Cardiac muscle cell (in vitro differentiated cells and primary cell): ENCODE measurements at places on chromosomes 13 and 19.

DNA sequence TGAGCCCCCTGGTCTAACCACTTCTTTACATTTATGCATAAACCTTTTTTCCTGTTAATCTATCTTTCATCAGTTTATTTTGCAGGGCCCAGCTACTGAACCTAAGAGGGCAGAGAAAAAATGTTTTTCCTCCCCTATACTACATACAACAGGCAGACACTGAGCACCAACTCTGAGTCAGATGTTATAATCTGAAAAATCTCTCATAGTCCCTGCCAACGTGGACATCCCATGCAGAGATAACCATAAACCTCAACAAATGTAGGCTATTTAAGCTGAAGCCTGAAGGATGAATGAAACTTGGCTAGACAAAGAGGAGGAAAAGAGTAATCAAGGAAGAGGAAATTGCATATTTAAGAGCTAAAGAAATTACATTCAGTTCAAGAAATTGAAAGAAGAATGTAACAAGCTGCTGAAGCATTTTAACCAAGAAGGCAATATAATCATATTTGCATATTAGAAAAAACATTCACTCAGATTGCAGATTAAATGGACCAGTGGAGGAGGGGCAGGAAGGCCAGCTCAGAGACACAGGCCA, 2.6 kb downstream of the NEK3 start:
- DNase-seq, result peak; percentile 32

GRCh38 chr19:42343344-42344110, 18.1 kb downstream of the MEGF8 start:
- DNase-seq, result no peak

DNA sequence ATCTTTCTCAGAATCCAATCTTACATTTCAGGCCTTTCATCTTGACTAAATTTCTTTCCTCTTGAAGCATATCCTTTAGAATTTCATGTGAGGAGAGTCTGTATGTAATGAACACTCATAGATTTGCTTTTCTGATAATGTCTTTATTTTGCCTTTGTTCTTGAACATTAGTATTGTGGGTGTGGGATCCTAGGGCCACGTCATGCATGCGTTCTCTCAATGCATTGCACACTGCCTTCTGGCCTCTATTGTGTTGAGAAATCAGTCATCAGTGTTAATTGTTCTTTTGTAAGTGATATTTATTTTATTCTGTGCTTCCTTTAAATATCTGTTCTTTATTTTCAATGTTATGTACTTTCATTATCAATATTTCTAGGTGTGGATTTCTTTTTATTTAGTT, 364.9 kb downstream of the OXGR1 start:
- DNase-seq, result no peak

- DNase-seq, result no peak
Observed at GRCh38 chr19:13830741-13831536, 35.7 kb downstream of the ZSWIM4 start.

DNA sequence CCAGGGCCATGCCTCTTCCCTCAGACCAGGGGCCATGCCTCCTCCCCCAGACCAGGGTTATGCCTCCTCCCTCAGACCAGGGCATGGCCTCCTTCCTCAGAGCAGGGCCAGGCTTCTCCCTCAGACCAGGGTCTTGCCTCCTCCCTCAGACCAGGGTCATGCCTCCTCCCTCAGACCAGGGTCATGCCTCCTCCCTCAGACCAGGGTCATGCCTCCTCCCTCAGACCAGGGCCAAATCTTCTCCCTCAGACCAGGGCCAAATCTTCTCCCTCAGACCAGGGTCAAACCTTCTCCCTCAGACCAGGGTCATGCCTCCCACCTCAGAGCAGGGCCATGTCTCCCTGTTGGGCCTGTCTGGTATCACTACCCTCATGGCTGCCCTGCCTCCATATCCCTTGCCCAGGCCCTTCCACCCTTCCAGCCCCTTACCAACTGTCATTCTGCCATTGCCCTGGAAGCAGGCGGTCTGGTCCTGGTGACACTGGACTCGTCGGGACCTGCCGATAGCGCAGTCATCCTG, 4.2 kb downstream of the LYPD5 start:
- no peak for DNase-seq

DNA sequence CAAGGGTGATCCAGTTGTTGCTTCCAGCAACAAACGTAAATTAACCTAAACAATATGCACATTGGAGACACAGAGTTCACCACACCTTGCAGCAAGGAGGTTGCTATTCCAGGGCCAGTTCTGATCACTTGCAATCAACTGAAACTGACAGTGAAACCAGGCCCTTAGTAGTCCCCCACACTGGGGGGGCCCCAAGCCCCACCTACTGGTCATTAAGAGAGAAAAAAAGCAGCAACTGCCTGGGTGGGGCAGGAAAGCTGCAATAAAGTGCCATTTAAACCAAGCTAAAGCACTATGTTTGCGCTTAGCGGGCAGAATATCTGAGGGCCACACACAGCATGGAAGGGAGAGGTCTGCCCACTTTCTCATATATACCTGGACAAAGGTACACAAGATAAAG, 51.5 kb downstream of the ATP7B start:
- no peak for DNase-seq

- DNase-seq, result no peak
Observed at GRCh38 chr13:69300131-69300530, 807.5 kb upstream of the ATXN8OS start.

GRCh38 chr13:35736876-35737275, 260.4 kb upstream of the MAB21L1 start:
- no peak for DNase-seq

- no peak for DNase-seq
Observed at GRCh38 chr13:77720988-77721387, 23.5 kb downstream of the SLAIN1 start.

DNA sequence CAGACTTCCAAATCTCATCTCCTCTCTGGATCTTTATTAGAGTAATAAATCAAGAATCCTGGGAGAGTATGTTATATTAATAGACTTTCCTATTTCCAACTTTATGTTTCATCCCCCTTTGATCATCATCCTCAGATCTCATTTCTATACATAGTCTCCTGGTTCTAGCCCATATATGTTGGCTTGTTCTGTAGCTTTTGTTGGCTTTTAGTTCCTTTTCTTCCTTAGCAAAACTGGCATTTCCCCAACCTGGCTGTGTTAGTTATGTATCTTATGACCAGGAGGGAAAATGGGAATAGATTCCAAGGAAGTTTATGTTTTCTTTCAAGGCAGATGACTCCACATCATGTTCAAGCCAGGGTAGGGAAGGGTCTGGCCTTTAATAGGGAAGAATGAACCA, 2464.5 kb downstream of the PCDH9 start:
- DNase-seq, result no peak

GRCh38 chr13:25406377-25406776, 34.6 kb downstream of the ATP8A2 start:
- DNase-seq, result no peak

DNA sequence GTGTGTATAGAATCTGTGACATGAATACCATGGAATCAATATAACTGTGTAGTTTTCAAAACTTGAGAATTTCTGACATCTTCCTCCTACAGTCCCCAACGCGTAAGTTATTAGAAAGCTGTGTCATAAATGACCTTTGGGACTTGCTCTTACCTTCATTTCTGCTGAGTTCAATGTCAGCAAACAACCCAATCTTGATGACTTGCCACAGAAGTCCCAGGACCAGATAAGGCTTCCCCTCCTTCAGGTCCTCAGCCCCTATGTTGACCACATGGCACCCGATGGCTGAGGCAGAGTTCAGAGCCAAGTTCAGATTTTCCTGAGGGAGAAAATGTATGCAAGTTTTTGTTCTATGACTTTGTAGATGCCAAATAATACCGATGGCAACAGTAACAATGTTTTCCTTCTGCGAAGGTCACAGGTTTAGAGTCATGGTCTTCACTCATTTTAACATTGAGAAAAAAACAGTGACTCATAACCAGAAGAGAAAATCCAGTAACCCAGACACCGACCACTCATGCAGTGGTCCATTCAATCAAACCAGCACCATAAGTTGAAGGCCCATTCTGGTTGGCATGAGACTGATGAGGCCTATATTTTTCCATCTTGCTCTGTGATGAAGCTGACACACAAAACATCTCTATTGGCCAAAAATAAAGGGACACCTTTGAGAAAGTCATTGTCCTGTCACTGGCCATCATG, 29.2 kb downstream of the LCP1 start:
- no peak for DNase-seq

DNA sequence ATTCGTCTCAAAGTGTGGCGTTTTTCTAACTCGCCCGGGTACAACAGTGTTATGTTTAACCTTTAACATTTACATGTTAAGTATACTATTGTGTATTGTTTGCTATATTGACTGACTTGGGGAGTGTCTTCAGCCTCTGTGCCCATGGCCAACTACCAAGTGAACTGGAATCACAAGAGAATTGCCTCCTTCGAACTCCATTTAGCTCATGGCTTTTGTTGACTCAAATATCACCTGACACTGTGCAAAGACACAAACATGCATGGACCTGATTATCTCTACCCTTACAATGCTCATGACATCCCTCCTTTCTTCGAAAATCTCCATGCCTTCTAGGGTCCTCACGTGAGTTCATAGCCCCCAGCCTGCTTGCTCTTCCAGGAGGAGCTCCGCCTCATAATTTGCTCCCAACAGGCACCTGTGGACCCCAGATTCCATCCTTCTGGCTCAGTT, 704 bp downstream of the ZNF814 start:
- DNase-seq, result peak; percentile 9

DNA sequence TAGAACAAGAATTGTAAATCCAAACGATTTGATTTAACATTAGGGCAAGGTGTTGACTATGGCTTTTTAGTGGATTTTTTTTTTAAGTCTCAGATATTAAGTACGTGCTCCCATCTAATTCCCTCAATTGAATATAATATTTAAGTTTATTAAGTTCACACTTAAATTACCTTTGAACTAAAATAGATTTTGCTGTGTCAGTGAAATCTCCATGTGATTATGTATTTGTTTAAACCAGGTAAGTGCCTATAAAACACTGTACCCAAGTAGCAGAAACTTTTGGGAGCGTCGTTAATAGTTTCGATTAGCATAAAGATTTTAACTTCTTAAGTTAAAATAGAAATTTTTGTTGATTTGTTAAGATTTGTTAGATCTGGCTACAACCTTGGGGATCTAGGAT, 1.6 kb downstream of the CLN5 start:
- DNase-seq, result no peak

DNA sequence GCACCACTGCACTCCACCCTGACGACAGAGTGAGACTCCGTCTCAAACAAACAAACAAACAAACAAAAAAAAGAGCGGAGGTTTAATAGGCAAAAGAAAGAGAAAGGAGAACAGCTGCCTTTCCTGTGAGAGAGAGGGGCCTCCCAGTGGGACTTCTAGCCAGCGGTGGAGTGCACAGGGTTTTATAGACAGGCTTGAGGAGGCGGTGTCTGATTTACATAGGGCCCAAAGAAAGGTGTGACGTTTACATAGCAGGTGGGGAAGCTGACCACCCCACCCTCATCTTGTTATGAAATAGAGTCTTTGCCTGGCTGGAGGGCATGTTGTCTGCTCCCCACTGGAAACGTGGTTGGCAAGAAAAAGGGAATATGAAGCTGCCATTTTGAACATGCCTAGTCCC, 106.0 kb upstream of the CSNK1A1L start:
- DNase-seq, result no peak

DNA sequence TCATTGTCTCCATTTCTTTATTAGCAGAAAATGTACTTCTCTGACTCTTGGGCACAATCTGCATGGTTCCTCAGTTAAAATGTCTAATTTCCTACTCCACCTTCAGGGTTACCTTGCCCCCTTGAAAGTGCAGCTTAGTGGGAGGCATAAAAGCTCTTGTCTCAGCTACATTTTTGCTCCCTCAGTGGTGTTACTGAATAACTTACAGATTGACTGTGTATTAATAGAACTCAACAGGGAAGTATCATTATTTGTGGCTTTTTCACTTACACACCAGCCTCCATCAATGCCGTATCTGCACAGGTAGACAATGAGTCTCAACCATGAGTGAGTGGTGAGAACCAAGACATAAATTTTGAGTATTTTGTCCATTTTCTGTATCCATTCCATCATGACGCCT, 456.2 kb upstream of the MIR17HG start:
- DNase-seq, result no peak

- no peak for DNase-seq
Observed at GRCh38 chr13:24065176-24065575, 95.3 kb upstream of the SPATA13 start.

DNA sequence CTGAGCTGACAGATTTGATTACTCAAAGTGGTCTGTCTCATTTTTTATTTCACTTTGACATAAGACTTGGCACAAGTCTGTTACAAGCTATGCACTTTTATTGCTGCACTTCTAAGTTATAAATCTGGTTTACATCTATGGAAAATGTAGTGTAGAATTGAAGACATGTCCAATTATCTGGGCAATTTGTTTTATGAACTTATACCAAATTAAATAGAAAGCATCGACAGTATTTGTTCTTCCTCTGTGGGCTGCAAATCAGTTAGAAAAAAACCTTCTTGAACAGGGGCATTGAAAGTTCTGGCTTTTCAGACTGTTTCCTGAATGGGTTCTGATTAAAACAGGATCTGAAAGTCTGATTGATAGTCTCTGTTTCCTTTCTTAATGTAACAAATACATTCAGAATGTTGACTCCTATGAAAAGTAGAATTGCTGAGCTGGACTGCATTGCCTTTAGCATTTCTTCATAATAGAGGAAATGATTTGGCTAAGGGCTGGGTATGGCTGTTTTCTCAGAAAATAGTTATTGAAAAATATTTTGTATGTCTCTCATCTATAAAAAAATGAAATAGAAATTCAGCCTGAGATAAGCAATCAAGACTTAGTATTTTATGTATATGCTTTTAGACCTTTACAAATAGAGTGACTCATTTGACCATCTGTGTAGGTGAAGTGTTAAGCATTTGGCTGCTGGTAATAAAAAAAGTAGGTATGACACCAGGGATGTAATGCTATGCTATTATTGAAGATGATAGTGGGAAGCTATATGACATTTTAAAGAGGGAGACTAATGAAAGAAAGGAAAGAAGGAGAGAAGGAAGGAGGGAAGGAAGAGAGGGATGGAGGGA, 210.9 kb upstream of the SPRY2 start:
- no peak for DNase-seq

- DNase-seq, result no peak
Observed at GRCh38 chr13:83839146-83839545, 43.1 kb downstream of the SLITRK1 start.

GRCh38 chr19:31353833-31354232, 4.6 kb upstream of the TSHZ3 start:
- DNase-seq, result no peak

DNA sequence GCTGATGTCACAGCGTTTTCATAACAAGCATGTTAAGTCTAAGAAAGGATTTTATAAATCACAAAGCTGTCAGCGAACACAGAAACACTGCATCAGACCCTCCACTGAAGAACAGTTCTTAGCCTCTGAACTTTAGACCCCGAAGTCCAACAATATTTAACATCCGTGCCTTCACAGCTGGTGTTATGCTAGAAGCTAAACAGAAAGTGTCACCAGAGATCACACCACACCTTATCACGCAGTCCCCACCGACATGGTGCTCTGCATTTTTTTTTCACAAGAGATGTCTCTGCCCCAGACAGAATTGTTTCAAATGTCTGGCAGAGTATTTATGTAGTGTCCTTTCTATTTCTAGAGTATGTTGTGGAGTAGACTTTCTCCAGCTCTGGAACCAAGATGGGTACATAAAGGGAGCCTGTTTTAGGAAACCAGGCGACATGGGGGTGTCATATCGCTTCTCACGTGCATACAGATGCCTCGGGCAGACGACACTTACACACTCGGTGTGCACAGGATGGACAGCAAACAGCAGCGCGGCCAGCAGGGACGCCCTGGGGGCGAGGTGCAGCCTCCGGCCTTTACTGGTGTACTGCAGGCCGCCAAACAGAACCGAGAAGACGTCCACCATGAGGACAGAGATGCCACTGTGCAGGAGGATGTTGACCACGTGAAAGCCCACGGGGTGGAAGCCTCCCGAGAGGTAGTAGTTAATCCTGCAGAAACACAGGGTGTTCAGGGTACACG, 12.0 kb downstream of the TMTC4 start:
- DNase-seq, result no peak
